ENCODE measurements at places on chromosomes 3 and 15.

- no peak for DNase-seq
These were observed 488.3 kb upstream of the GOLIM4 start for GRCh38 chr3:168583977-168584376.

DNA sequence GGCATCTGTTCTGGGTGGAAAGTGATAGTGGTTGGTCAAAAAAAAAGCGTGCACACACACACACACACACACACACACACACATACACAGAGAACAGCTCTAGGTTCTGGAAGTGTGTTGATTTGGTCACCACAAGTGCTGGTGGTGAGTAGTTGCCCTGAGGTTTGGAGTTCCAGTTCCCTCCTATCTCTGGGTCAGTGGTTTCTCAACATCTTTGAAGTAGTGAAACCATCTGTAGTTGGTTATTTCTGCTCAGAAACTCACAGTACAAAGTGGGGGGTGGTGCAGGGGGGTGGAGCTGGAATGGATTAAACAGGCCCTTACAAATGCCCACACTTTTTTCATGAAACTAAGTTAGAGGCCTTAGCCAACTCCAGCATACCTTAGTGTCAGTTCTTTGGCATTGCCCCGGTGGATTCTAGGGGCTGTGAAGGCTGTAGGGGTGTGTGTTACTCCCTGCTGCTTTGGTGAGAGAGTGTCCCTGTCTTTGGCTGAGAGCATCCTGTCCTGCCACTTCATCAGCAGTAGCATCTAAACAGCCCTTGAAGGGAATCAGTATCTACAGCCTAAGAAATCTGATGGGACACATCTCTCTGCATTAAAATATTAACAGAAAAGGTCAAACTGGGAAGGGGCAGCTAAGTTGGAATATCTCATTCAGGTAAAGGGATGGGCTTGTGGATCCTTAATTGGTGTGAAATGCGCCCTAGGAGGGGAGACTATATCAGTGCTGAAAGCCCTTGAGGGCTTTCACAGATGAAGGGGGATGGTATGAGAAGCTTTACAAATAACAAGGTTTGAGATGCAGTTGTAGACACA lies 20.6 kb downstream of the SMAD3 start:
- DNase-seq = no peak

GRCh38 chr3:51734572-51734907 lies 27.7 kb downstream of the GRM2 start:
- DNase-seq = no peak

DNA sequence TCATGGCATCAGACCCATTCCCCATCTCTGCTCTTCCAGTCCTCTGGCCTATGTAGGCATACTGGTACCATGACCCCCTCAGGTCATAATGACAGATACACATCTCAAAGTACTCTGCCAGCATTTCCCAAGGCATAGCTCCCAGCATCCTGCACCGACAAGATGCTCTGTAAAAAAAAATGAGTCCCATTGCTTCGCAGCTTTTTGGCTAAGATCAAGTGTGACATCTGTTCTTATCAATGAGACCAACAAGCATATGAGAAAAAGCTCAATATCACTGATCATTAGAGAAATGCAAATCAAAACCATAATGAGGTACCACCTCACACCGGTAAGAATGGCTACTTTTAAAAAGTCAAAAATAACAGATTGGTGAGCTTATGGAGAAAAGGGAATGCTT lies 463.9 kb upstream of the PROK2 start:
- no peak for DNase-seq

GRCh38 chr15:92226020-92226612 lies 167.6 kb upstream of the ST8SIA2 start:
- DNase-seq = peak; percentile 52

GRCh38 chr3:55006244-55006676 lies 78.4 kb upstream of the LRTM1 start:
- DNase-seq = no peak

DNA sequence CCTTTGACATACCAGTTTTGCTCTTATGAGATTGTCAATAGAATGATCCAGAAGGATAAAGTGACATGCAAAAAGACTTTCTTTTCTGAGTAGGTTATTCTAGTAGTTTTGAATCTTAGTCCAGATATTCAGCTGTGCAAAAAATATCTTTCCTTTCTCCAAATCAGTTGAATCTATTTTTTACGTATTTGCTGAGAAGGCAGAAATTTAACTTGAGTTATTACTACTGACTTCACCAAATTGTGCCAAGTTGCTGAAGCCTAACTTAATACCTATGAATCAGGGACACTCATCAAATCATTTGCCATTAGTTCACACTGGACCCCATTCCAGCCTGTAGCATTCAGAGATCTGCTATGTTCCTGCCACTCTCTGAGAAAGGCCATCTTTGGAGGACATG lies 215.6 kb downstream of the EPHA6 start:
- no peak for DNase-seq

- no peak for DNase-seq
These were observed 32.8 kb downstream of the CDIN1 start for GRCh38 chr15:36612063-36612788.

DNA sequence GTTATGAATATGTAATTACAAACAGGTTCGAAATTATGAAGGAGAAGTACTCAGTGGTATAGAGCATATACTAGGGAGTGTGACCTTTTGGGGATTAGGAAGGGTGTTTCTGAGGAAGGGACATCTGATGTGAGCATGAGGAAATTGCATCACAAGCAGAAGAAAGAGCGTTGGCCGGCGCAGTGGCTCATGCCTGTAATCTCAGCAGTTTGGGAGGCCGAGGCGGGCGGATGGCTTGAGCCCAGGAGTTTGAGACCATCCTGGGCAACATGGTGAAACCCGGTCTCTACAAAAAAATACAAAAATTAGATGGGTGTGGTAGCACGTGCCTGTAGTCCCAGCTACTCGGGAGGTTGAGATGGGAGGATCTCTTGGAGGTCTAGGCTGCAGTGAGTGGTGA lies 6.9 kb downstream of the CMTM7 start:
- no peak for DNase-seq

GRCh38 chr3:33363113-33363800 lies 76.9 kb downstream of the UBP1 start:
- DNase-seq = no peak

- DNase-seq = no peak
These were observed 5.6 kb upstream of the ISLR2 start for GRCh38 chr15:74124759-74125158.

DNA sequence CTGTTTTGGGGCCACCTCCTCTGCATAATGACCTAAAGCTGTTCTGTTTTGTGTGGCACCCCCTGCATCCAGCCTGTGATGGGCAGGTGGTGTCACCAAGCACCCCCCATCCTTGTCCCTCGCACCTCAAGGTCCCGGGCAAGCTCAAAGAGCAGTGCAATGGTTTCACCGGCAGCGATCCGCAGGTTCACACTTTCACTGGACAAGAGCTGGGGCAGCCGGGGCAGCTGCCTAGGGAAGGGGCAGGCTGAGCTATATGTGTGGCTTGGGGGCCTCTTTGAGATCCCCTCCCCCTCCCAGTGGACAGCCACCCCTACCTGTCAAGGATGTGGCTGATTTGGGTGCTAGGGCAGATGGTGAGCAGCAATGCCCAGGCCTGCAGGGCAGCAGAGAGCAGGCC lies 3.1 kb downstream of the IFRD2 start:
- no peak for DNase-seq

DNA sequence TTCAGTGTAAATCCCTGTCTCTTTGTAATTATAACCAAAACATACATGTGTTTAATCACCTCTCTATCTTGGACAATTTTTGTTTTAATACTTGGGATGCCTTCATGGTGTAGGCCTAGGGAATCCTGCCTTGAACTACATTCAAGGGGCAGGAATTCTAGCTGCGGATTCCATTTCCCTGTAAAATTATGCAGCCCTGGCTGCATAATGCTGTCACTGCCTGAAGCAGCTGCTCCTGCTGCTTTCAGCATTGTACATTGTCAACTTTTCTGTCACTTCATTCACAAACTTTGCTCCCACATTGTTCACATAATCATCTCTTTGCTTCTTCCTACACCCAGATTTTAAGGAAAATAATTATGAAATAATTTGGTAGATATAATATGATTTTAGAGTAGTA lies 638.7 kb downstream of the RBMS3 start:
- DNase-seq = no peak

GRCh38 chr3:182083112-182083511 lies 371.4 kb downstream of the SOX2 start:
- DNase-seq = no peak

GRCh38 chr3:66553441-66554113 lies 52.8 kb upstream of the LRIG1 start:
- DNase-seq = no peak

GRCh38 chr15:98794748-98795147 lies 146.4 kb downstream of the IGF1R start:
- no peak for DNase-seq

GRCh38 chr15:74908635-74909034 lies 2.0 kb upstream of the FAM219B start:
- DNase-seq = no peak

- DNase-seq = peak; percentile 6
These were observed 642.3 kb upstream of the ADAMTS9 start for GRCh38 chr3:65330072-65330471.

GRCh38 chr15:56124391-56124790 lies 119.3 kb downstream of the RFX7 start:
- DNase-seq = no peak

GRCh38 chr3:59380146-59380545 lies 330.3 kb upstream of the CFAP20DC start:
- no peak for DNase-seq

DNA sequence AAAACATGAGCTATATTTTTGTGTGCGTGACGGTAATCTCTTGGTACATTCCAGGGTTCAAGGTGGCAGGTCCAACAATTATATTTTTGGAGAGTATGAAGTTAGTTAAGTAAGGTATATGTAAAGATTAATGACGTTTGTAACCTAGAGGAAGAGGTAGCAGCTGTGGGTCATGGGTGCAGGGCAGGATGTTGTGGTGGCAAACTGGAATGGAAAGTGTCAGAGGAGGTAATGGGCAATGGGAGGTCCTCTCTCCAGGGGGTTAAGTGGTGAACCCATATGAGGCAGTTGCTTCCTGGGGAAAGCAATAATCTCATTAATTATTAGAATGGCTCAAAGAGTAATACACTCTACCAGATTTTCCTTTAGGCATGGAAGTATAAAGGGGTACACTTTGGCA lies 1.0 kb upstream of the CD200R1L start:
- no peak for DNase-seq

DNA sequence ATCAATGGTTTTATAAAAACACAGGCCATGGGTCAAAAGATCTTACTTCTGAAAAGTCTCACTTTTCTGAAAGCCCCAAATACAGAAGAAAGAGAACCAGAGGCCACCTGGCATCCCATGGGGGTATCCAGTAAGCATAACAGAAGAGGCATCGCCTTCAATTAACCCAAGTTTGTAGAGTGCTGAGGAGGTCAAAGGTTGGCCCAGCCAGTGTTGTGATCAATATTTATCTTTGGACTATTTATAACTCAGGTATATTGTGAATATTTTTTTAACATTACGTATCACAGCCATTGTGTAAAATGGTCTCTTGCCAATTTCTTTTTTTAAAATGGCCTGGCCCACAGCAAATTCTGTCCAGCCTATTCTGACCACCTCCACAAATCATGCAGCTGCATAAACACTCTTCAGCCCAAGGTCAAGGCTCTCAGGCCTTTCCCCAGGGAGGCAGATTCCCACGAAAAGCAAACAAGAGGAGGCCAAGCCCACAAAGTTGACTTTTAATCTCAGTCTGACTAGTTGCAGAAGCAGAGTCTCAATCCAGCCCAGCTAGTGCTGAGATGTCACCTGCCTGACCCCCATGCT lies 26.2 kb upstream of the SPTBN5 start:
- DNase-seq = no peak

DNA sequence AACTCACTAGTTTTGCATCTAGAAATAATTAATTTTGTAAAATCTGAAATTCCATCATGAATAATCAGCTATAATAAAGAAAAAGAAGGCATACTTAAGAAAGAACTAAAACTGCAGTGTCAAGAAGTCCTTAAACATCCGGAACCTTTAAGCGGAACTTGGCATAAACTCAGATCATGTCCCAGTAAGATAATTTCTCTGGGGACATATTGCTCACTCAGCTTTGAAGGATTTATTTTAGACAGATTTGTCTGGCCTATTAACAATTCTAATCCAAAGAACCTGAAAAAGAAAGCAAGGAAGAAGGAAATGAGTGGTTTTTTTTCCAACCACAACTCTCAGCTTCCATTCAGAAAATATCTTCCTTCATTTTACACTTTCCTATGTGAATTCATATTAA lies 850.3 kb downstream of the ROBO1 start:
- DNase-seq = no peak

GRCh38 chr3:42851228-42851834 lies 24.3 kb downstream of the CYP8B1 start:
- no peak for DNase-seq

- no peak for DNase-seq
These were observed 28.6 kb upstream of the MINAR1 start for GRCh38 chr15:79403501-79403900.

DNA sequence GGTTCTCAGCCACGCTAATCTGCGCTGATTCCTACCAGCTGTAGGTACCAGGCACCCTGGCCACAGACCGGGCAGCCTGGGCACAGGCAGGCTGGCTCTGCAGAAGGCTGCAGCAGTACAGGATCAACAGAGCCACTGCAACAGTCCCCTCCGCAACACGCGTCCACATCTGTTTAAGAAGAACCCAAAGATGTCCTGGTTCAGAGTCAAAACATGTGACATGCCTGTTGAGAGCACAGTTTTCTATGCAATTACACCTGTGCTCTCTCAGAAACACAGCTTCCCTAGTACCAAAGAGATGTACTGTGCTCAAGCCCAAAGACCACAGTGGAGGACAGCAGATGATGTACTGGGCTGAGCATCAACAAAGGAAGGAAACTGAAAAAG lies 18.8 kb downstream of the LRIG1 start:
- DNase-seq = peak; percentile 34

DNA sequence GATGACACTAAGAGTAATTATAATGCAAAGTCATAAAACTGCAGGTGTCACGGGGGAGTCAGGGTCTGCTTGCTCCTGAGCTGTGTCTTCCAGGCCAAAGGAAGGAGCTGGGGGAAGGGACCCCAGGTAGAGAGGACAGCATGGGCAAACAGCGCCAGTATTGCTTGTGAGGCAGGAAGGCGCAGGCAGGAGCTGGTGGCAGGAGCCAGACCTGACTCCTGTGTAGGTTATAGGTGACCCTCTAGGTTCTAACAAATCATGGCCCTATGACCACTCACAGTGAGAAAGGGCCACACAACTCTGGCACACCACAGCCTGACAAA lies 1.9 kb downstream of the CISH start:
- no peak for DNase-seq

DNA sequence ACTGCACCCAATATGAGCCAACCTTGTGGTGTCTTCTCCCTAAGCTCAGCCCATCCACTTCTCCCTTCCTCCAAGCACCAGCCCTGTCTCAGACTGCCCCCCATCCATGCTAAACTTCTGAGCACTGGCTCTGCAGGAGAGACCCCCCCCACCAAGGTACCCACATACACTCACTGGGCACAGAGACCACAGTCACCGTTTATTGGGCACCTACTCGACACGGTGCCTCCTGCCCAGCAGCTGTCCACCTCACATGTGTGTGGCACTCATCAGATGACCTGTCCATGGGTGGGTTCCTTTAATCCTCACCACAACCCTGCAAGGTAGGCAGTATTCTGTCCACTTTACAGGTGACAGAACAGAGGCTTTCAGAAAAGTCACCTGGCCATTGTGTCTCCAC lies 22.3 kb upstream of the SFMBT1 start:
- no peak for DNase-seq

- DNase-seq = no peak
These were observed 61.8 kb downstream of the RUBCN start for GRCh38 chr3:197674741-197675562.
